ENCODE measurements at places on chromosomes 13 and 19. TPM values are rescaled to one million over a fixed set of nuclear protein-coding genes. Genes with fewer than 3 reads are reported as not detected.

- H3K27me3 ChIP-seq: no peaks in the 10 kb centered on the region
- H3K4me3 ChIP-seq: no peak overlapping the region
- no peak overlapping the region for H3K27ac ChIP-seq
- H3K4me1 ChIP-seq: no peaks in the 10 kb centered on the region
These were observed 4.5 kb downstream of the CPB2 start for GRCh38 chr13:46100191-46100815.

DNA sequence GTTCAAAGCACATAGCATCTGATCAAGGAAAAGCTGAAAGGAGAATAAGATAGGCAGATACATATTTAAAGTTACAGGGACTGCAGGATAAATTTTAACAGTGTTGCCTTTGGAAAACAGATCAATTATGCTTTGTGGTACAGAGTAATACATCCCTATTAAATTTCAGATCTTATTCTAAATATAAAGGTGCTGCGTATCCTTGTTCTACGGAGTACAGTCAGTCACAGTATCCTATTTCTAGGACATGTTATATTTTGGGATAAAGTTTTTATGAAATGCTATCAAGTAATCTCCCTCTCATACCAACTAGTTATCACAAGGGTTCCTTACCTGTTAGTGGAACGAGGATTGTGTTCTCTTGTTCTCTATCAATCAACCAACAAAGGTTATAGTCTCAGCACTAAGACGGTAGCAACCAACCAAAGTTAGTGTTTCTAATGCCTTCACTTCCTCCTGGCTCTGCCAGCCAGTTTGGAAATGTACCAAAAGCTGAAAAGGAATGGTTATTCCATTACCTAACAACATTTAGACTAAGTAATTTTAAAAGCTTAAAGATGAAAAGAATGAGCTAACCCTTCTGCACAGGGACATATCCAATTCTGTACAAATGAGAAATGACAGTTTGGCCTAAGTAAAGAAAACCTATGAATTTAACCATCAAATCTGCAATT, 35.2 kb downstream of the TSC22D1 start:
- H3K27ac ChIP-seq: no peak overlapping the region
- H3K4me3 ChIP-seq: no peak overlapping the region
- H3K4me1 ChIP-seq: no peaks in the 10 kb centered on the region
- H3K36me3 ChIP-seq: peaks cover 4% of the 10 kb centered on the region
- no peaks in the 10 kb centered on the region for H3K27me3 ChIP-seq
- DNase-seq: no peak

- peak overlapping the region; percentile 81 for H3K27ac ChIP-seq
- no peaks in the 10 kb centered on the region for H3K4me1 ChIP-seq
- no peak for DNase-seq
- no peaks in the 10 kb centered on the region for H3K27me3 ChIP-seq
- peaks cover 2% of the 10 kb centered on the region for H3K36me3 ChIP-seq
These were observed 515 bp downstream of the UFM1 start for GRCh38 chr13:38350114-38350617.

DNA sequence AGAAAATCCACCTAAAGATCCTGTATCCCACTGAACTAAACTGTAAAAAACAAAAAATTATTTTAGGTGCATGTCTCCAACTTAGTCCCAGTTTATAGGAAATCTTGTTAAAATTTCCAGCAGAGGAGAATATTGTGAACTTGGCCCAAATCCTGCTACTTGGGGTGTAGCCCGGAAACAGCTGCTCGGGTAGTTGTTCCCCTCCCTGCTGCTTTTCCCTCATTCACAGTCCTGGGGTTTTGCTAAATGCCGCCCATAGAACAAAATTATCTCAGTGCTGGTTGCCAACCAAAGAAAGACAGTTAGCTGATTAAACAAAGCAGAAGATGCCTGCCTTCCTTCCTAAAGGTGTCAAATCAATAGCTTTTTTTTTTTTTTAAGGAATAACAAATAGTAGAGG, 330.5 kb upstream of the KLF12 start:
- no peaks in the 10 kb centered on the region for H3K27me3 ChIP-seq
- no peak for DNase-seq
- H3K27ac ChIP-seq: no peak overlapping the region

DNA sequence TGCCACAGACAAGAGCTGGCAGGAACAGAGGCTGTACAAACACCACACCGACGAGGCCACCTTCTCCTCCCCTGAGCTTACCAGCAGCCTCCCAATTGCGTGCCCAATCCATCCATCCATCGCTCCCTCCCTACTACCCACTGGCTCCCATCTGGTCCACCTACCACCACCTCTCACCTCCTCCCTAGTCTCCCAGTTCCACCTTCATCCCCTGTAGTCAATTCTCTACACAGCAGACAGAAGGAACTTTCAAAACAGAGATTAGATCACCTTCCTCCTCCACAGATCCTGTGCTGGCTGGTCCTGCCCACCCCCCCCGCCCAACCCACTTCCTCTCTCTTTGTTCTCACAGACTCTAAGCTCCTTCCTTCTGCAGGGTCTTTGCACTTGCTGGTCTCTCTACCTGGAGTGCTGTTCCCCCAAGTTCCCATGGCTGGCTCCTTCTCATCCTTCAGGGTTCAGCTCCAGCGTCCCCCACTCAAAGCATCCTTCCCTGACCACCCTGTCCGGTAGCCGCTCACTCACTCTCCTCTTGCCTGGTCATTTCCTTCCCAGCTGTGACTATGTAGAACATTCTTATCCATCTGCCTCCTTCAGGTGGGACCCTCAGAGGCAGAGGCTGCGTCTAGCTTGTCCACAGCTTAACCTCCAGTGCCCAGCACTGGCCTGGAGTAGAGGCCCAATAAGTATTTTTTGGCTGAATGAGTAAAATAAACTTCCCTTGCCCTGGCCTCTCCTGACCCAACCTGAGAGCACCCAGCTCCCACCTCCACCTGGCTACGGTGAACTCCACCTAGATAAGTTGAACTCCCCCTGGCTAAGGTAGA, 23.0 kb downstream of the PIN1 start:
- no peak for DNase-seq
- peaks cover 74% of the 10 kb centered on the region for H3K36me3 ChIP-seq
- H3K27ac ChIP-seq: no peak overlapping the region
- H3K27me3 ChIP-seq: no peaks in the 10 kb centered on the region

- no peaks in the 10 kb centered on the region for H3K27me3 ChIP-seq
- no peak overlapping the region for H3K4me3 ChIP-seq
- peaks cover 41% of the 10 kb centered on the region for H3K36me3 ChIP-seq
- DNase-seq: no peak
- H3K4me1 ChIP-seq: peaks cover 15% of the 10 kb centered on the region
- no peak overlapping the region for H3K27ac ChIP-seq
These were observed 7.3 kb downstream of the ADPRHL1 start for GRCh38 chr13:113445791-113446487.

GRCh38 chr13:92317066-92317465, 909.5 kb upstream of the GPC6 start:
- H3K4me1 ChIP-seq: no peaks in the 10 kb centered on the region
- DNase-seq: no peak
- H3K27ac ChIP-seq: no peak overlapping the region

GRCh38 chr19:3098515-3099346, 4.6 kb downstream of the GNA11 start:
- H3K27me3 ChIP-seq: no peaks in the 10 kb centered on the region
- peaks cover 62% of the 10 kb centered on the region for H3K36me3 ChIP-seq
- no peak for DNase-seq
- no peak overlapping the region for H3K4me3 ChIP-seq
- H3K27ac ChIP-seq: no peak overlapping the region
- peaks cover 64% of the 10 kb centered on the region for H3K4me1 ChIP-seq

DNA sequence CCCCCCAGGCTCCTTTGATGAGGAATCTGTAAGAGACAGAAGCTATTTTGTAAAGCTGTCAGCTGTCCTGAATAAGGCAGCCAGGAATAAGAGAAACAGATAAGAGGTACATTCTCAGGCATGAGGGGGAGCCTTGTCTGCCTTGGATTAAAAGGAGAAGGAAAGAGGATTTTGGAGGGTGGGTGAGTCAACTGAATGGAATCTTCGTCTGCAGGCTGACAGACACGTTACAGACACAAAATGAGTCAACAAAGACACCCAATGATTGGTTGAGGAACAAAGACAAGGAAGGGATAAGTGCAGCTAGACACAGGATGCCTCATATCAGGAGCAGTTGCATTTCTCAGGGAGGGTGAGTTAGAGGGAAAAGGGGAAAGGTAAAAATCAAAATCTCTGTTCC, 162.5 kb downstream of the OLFM4 start:
- H3K4me1 ChIP-seq: no peaks in the 10 kb centered on the region
- H3K27me3 ChIP-seq: peaks cover 2% of the 10 kb centered on the region
- DNase-seq: no peak
- no peak overlapping the region for H3K4me3 ChIP-seq
- no peaks in the 10 kb centered on the region for H3K36me3 ChIP-seq
- H3K27ac ChIP-seq: no peak overlapping the region

- no peaks in the 10 kb centered on the region for H3K36me3 ChIP-seq
- no peaks in the 10 kb centered on the region for H3K4me1 ChIP-seq
- no peak for DNase-seq
- H3K27ac ChIP-seq: no peak overlapping the region
- no peak overlapping the region for H3K4me3 ChIP-seq
- no peaks in the 10 kb centered on the region for H3K27me3 ChIP-seq
These were observed 2.6 kb downstream of the IGFL2 start for GRCh38 chr19:46150606-46151005.

GRCh38 chr13:44768775-44769581, 192.8 kb upstream of the TSC22D1 start:
- peaks cover 4% of the 10 kb centered on the region for H3K27me3 ChIP-seq
- H3K27ac ChIP-seq: no peak overlapping the region
- DNase-seq: no peak
- H3K4me3 ChIP-seq: no peak overlapping the region
- peaks cover 9% of the 10 kb centered on the region for H3K4me1 ChIP-seq

DNA sequence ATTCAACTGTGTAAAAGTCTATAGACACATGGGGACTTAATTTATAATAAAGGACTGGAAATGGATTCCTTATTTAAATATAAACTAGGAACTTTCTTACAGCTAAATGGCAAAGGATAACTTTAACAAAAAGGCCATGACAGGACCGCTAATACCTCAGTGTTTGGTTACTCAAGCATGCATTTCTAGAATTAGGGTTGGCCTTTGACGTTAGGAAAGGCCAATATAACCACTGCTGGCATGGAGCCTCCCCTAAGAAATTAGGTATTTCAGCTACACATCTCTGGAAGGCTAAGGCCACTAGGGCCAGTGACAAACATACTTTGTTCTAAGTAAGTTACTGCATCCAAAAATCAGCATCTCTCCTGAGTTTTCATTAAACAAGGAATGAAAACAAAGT, 9.3 kb downstream of the PEG3 start:
- peaks cover 15% of the 10 kb centered on the region for H3K36me3 ChIP-seq
- no peak overlapping the region for H3K4me3 ChIP-seq
- H3K27me3 ChIP-seq: no peaks in the 10 kb centered on the region
- DNase-seq: no peak

GRCh38 chr19:13847407-13848339, 29.3 kb upstream of the NANOS3 start:
- no peaks in the 10 kb centered on the region for H3K36me3 ChIP-seq
- peaks cover 4% of the 10 kb centered on the region for H3K27me3 ChIP-seq
- peaks cover 66% of the 10 kb centered on the region for H3K4me1 ChIP-seq
- DNase-seq: peak; percentile 92
- H3K4me3 ChIP-seq: peak overlapping the region; percentile 48
- H3K27ac ChIP-seq: peak overlapping the region; percentile 99

GRCh38 chr19:55092423-55093318, 17.0 kb downstream of the EPS8L1 start:
- DNase-seq: no peak
- no peak overlapping the region for H3K27ac ChIP-seq
- H3K36me3 ChIP-seq: peaks cover 63% of the 10 kb centered on the region

GRCh38 chr19:46412650-46413261, 608 bp downstream of the CCDC8 start:
- H3K27me3 ChIP-seq: peaks cover 10% of the 10 kb centered on the region
- peaks cover 75% of the 10 kb centered on the region for H3K4me1 ChIP-seq
- no peak for DNase-seq
- H3K4me3 ChIP-seq: peak overlapping the region; percentile 75

DNA sequence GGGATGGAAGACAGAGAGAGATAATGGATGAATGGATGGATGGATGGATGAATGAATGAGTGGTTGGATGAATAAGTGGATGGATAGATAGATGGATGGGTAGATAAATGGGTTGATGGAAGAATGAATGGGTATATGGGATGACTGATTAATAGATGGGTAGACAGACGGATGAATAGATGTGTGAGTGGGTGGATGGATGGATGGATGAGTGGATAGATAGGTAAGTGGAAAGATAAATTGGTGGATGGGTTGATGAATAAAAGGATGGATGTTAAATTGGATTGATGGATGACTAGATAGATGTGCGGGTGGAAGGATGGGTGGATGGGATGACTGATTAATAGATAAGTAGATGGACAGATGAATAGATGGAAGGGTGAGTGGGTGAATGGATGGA, 1.4 kb downstream of the CASP14 start:
- H3K4me1 ChIP-seq: no peaks in the 10 kb centered on the region
- H3K27ac ChIP-seq: no peak overlapping the region
- DNase-seq: no peak
- no peaks in the 10 kb centered on the region for H3K36me3 ChIP-seq

DNA sequence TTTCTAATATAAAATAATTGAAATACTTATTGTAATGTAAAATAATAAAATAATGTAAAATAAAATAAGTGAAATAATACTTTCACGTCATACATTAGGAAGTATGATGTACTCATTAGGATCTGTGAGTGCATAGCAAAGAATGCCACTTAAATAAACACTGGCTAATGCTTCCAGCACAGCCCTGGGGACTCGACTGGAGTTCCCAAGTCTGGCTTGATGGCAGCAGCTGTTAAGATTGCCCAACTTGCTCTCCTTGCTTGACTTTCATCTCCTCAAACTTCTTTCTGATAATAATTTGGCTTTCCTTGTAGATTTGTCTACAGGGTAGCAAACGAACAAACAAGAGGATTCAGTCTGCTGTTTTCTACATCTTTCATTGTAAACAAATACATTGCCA, 191.9 kb downstream of the COG6 start:
- DNase-seq: no peak
- no peak overlapping the region for H3K4me3 ChIP-seq
- H3K4me1 ChIP-seq: no peaks in the 10 kb centered on the region
- no peak overlapping the region for H3K27ac ChIP-seq
- H3K27me3 ChIP-seq: no peaks in the 10 kb centered on the region

- no peak overlapping the region for H3K27ac ChIP-seq
- H3K36me3 ChIP-seq: no peaks in the 10 kb centered on the region
- no peak overlapping the region for H3K4me3 ChIP-seq
- H3K27me3 ChIP-seq: no peaks in the 10 kb centered on the region
These were observed 86.3 kb upstream of the SLC15A1 start for GRCh38 chr13:98838776-98839175.

- no peak overlapping the region for H3K27ac ChIP-seq
- H3K4me1 ChIP-seq: no peaks in the 10 kb centered on the region
- no peak overlapping the region for H3K4me3 ChIP-seq
- H3K27me3 ChIP-seq: no peaks in the 10 kb centered on the region
- DNase-seq: no peak
These were observed 7.0 kb downstream of the TMEM221 start for GRCh38 chr19:17441241-17442021.

- no peak overlapping the region for H3K27ac ChIP-seq
- H3K36me3 ChIP-seq: no peaks in the 10 kb centered on the region
- H3K27me3 ChIP-seq: peaks cover 14% of the 10 kb centered on the region
- DNase-seq: no peak
These were observed 14.8 kb downstream of the RABAC1 start for GRCh38 chr19:41944336-41944735.

The ZFP28 gene
- total RNA-seq: 22.5 TPM

The HAUS8 gene
- 2.4 TPM for total RNA-seq

The C19orf81 gene
- total RNA-seq: 7.1 TPM

The BICRA gene
- 4.7 TPM for total RNA-seq

The ZNF175 gene
- total RNA-seq: 12.4 TPM

The DACH1 gene
- total RNA-seq: 21.7 TPM

The DNAAF3 gene
- 8.4 TPM for total RNA-seq

The MYH14 gene
- total RNA-seq: 7.2 TPM
